H9 (cell line): ENCODE measurements at places on chromosomes 3 and 15.

DNA sequence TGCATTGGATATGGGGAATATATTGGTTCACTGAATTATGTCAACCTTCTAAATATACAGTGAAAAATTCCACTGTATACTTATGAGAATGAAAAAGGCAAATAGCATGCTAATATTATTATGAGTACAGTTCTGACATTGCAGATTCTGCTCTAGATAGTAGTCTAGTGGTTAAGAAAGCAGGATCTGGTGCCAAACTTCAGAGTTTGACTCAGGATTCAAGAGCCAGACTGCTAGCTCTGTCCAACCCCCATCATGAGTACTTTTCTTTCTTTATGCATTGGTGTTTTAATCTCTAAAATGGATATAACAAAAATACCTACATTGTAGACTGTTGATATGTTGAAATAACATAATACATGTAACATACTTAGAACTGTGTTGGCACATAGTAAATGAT is 57.3 kb upstream of the PLSCR4 start:
- DNase-seq, result no peak

GRCh38 chr15:79943820-79944219 is 27.2 kb downstream of the BCL2A1 start:
- DNase-seq, result no peak

DNA sequence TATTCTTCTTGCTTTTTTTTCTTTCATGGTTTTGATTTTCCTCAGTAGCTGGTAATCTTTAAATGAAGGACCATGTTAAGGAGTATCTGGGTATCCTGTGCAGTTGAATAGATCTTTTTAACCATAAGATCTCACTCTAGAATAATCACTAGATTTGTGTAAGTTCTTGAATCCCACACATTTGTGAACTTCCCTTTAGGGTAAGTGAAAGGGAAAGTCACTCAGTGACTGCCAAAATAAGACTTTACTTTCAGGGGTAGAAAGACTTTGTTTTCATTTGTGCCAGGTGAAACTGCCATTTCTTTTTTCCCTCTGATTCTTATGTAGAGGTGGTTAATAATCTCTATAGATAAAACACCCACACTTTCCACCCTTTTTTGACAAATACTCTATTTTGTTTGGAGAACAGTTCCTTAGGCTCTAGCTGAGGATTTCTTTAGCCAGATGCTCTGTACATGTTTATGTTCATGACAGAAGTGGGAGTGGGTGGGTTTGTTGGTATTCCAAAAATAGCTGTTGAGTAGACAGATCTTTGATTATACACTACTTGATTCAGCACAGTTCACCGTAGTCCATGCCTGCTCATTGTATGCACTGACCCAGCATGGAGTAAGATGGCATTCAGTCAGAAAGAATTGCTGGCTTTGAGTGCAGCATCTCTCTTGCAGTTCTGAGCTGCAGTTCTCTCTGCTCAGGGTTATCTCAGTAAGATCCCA is 28.5 kb downstream of the LRRC49 start:
- no peak for DNase-seq

- DNase-seq, result no peak
These were observed 36.3 kb downstream of the KBTBD8 start for GRCh38 chr3:67034371-67034770.

DNA sequence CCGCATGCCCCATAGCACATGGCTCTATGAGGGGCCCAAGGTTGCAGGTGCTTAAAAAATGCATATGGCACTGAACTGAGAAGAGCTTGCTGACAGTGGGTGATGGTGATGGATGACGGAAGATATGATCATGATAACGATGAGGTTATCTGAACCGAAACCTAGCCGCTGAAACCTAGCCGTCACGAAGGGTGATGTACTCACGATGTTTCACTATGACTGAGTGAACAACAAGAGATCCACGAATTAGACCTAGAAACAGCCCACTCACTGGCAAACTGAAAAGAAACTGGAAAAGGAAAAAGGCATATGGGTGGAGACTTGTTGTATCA is 57.6 kb upstream of the BCL6 start:
- no peak for DNase-seq

DNA sequence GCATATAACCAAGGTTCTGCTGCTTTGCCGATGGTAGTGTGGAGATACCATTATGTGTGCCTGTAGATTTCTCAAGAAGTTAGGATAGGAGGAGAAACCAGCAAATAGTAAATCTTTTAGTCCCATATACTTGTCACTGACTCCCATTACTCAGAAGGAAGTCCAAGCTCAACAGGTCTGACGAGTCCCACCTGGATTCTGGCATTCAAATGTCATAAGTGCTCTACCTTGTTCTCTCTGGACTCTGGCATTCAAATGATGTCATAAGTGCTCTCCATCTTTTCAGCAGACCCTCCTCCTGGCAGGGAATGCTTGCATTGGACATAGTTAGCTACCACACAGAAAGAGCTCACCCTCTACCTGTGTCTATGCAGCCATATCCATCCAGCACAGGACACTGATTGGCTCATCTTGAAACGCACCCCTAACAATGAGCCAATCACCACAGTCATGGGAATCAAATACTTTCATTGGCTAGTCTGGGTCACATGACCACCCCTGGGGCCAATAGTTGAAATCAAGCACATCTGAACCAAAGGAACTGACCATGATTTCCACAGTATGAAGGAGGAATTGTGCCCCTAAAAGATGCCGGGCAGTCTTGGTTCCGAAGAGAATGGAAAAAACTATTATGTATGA is 205.0 kb upstream of the ADAMTS9 start:
- DNase-seq, result no peak

GRCh38 chr15:77475898-77476297 is 55.2 kb downstream of the HMG20A start:
- DNase-seq, result peak; percentile 40
